T-helper 2 cell (primary cell): ENCODE measurements at places on chromosomes 16 and 17.

DNA sequence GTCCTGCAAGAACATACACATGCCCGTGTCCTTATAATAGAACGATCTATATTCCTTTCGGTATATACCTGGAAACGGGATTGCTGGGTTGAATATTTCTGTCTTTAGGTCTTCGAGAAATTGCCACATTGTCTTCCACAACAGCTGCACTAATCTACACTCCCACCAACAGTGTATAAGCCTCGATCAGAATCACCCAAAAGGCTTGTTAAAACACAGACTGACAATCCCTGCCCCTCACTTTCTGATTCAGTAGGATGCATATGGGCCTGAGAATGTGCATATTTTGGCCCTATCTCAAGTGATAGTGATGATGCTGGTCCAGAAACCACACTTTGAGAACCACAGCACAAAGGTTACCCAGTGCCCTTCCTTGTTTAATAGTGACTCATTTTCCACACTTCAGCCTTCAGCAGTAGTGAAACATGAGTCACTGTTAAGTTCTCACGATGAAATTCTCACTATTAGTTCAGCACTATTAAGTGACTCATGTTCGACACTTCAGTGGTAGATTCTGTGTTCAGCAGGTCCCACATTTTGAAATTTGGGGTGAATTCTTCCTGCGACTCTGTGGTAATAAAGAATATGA, 215.6 kb downstream of the GRIN2A start:
- no peak for DNase-seq

DNA sequence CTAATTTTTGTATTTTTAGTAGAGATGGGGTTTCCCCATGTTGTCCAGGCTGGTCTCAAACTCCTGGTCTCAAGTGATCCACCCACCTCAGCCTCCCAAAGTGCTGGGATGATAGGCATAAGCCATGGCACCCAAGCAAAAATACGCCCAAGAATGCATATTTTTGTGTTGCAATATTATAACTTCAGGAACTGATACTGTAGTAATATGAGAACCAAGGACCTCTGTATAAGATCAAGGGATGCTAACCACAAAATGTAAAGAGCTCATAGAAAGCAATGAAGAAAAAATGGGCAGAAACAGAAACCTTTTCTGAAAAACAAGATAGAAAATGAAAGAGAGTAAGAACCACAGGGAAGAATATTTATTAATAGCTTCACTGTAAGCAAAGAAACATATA, 183.6 kb upstream of the RPL38 start:
- no peak for DNase-seq

DNA sequence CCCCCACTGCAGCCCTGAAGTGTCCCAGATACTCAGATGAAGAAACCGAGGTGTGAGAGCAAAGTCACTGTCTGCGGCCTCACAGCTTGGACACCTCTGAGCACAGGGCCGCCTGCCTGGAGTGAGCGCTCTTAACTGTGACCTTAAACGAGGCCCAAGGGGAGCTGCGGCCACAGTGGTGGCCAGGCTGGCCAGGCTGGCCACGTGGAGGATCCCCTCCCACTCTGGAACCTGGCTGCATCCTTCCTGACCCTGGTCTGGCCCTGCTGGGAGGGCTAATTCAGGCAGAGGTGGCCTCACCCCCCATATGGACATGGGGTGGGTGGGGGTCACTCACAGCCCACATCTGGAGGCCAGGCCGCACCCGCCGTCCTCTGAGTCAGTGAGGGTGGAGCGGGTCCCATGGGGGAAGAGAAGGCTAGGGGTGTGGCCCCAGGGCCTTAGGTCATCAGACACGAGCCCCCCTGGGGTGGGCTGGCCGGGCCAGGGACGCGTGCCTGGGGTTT, 6.6 kb downstream of the VASN start:
- no peak for DNase-seq

DNA sequence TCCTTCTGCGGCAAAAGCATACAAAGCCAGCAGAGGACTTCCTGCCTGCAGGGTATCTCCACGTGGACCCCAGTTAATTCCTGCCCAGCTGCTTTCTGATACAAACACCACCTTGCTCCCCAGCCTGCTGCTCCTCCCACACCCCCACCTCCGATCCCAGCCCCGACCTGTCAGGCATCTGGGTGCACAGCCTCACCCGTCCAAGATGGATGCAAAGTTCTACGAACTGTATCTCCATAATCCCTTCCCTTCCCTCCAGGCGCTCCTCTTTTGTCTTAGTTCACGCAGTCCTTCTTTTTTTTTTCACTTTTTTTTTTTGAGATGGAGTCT, 15.6 kb upstream of the FOXJ1 start:
- no peak for DNase-seq

GRCh38 chr17:45293413-45294211, 23.2 kb downstream of the MAP3K14 start:
- DNase-seq, result no peak

DNA sequence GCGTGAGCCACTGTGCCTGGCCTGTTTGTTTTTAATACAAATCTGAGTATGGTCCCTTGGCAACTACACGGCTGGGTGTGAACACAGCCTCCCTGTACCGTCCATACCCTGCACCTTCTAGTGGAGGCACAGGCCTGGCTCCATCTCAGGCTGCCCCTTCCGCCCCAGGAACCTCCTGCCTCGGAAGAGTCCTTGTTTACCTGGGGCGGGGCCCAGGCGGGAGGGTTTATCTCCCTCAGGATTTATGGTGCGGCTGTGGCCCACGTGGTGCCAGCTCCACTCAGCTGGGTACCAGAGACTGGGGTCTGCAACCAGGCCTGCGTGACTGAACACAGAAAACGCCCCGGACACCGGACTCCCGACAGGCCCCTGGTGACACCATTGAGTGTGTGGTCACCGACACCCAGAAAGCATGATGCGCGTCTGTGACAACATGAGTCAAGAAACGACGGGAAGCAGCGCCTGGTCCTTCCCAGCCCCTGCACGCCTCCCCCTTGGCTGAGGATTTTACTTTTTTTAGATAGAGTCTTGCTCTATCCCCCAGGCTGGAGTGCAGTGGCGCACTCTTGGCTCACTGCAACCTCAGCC, 19.0 kb downstream of the UNKL start:
- no peak for DNase-seq

- no peak for DNase-seq
Observed at GRCh38 chr17:82677353-82677925, 21.1 kb downstream of the RAB40B start.
